Inflammatory macrophage (primary cell): ENCODE measurements at places on chromosomes 11 and 22.

DNA sequence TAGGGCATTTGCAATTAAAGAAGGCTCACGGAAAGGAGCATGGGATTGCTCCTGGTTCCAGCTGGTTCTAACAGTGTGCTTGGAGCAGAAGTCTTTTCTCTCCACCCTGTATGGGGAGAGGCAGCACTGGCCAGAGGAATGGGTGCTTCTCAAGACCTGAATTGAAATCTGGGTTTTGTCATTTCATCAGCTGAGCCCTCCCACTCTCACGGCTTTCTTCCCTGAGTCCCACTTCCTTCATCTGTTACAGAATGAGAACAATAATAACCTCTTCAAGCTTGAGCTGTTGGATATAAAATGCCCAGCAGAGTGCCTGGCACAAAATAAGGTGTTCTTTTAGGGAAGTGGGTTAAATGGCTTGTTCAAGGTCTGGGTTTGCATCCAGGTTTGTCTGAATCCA lies 17.2 kb downstream of the CNTF start:
- DNase-seq: peak; percentile 68

- DNase-seq: no peak
Measured at GRCh38 chr11:73223998-73224730, 6.1 kb downstream of the P2RY2 start.

DNA sequence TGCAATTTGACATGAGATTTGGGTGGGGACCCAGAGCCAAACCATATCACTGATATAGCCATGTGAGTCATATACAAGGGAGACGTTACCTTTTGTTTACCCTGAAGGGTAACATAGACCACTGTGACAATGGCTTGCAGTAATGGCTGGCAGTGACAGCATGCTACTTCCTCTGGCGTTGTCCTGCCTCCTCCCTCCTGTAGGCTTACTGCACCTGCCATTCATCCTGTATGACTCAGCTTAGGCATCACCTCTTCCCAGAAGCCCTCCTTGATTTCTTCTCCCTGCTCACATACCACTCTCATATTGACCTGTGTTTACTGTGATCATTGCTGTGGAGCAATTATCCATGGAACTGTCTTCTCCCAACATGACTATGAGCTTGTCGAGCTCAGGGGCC lies 12.0 kb upstream of the PVALB start:
- no peak for DNase-seq

- no peak for DNase-seq
Measured at GRCh38 chr11:45624095-45624494, 41.3 kb downstream of the CHST1 start.

- DNase-seq: no peak
Measured at GRCh38 chr11:74171997-74172396, 908 bp downstream of the PPME1 start.
